ENCODE measurements at places on chromosomes 2 and 18.

- no peak for DNase-seq
Observed at GRCh38 chr2:11495844-11496681, 30.1 kb upstream of the E2F6 start.

DNA sequence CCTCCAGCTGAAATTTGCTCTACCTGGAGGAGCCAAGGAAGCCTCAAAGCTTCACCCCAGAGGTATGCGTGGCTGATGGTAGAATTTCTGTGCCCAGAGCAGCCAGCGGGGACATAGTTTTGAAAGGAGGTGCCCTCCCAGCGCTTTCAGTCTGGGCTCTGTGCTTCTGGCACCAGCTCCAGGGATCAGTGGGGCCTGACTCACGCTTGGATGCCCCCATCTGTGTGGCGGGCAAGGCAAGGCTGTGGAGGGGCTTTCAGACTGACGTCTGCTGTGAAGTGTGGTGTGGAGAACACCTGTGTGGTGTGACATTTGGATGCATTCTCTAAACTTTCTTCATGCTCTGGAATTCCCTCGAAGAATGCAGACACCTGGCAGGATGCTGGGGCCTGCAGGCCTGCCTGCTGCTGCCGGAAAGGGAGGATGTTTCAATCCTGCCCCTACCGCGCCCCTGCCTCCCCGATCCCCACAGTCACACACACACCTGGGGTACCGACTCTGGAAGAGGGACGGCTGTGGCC, 84.1 kb downstream of the CTIF start:
- no peak for DNase-seq

DNA sequence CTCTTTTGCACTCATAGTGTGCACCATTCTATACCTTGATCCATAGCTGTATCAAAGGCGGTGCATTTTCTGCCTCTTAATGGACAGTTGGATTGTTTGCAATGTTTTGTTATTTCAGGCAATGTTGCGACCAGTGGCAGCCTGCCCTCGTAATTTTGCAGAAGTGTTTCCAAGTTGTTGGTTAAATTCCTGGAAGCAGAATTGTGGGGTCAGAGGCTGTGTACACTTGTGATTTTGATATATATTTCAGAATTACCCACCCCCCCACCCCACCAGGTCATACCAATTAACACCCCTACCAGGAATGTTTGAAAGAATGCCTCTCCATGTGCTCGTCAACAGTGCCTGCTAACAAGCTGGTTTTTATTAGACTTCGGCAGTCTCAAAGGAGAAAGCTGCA, 32.4 kb upstream of the IL1R1 start:
- DNase-seq = no peak

- DNase-seq = no peak
Observed at GRCh38 chr2:114699423-114699944, 257.0 kb downstream of the DPP10 start.

- peak; percentile 57 for DNase-seq
Observed at GRCh38 chr2:11746807-11747459, 501 bp downstream of the LPIN1 start.

GRCh38 chr2:39607538-39608262, 58.0 kb upstream of the TMEM178A start:
- no peak for DNase-seq

DNA sequence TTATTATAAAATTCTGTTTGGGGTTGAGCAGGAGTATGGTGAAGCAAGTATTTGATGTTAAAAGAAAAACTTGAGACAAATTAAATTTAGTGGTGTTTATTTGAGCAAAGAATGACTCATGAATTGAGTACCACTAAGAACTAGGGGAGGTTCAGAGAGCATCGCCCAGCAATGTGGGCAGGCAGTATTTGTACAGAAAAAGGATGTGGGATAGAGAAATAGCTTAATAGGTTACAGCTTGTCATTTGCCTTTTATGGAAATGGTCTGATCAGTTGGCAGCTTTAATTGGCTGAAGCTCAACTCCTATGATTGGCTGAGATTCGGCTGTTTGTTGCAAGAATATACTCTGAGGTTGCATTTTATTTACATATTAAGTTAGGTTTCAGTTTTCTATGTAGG, 68.2 kb downstream of the LRATD1 start:
- no peak for DNase-seq

DNA sequence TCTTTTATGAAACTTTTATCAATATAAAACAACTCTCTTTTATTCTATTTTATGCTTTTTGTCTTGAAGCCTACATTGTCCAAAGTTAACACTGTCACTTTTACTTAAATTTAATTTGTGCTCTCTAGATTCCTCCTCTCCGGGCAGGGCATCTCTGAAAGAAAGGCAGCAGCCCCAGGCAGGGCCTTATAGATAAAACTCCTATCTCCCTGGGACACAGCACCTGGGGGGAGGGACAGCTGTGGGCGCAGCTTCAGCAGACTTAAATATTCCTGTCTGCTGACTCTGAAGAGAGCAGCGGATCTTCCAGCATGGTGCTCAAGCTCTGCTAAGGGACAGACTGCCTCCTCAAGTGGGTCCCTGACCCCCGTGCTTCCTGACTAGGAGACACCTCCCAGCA, 447.7 kb upstream of the FANCL start:
- no peak for DNase-seq

DNA sequence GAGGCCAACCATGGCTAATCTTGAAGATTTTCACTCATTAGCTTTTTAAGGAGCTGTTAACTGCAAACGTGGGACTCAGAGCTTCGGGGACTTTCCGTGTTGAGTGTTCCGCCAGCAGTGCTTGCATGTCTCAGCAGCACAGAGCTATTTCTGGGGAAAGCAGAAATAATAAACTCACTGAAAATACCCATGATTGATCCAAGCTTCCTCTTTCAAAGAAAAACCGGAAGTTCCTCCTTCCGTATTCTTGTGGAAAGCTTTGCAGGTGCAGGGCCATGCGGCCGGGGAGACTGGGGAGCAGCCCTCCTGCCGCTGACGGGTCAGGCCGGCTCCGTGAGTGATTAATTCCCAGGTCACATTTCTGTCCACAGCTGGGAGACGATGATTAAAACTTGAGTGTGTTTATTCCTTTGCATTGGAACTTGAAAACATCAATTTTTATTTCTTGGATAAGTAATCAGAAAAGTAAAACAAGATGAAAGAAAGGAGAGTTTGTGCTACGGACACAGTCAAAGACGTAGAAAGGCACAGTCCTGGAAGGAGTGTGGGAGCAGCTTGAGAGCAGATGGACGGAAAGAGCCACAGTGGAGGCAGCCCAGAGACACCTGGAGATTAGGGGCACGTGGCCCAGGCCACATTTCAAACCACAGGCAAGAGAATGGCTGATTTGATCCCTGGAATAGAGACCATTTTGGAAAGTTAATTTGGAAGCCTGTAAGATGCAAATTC, 54.2 kb upstream of the CTDP1 start:
- DNase-seq = no peak

GRCh38 chr2:216044883-216045486, 31.6 kb upstream of the MREG start:
- no peak for DNase-seq

GRCh38 chr2:73516033-73516432, 126.2 kb downstream of the NAT8 start:
- no peak for DNase-seq

GRCh38 chr2:71974846-71975245, 172.8 kb downstream of the CYP26B1 start:
- DNase-seq = no peak

- no peak for DNase-seq
Observed at GRCh38 chr2:162473-163382, 101.1 kb downstream of the SH3YL1 start.

DNA sequence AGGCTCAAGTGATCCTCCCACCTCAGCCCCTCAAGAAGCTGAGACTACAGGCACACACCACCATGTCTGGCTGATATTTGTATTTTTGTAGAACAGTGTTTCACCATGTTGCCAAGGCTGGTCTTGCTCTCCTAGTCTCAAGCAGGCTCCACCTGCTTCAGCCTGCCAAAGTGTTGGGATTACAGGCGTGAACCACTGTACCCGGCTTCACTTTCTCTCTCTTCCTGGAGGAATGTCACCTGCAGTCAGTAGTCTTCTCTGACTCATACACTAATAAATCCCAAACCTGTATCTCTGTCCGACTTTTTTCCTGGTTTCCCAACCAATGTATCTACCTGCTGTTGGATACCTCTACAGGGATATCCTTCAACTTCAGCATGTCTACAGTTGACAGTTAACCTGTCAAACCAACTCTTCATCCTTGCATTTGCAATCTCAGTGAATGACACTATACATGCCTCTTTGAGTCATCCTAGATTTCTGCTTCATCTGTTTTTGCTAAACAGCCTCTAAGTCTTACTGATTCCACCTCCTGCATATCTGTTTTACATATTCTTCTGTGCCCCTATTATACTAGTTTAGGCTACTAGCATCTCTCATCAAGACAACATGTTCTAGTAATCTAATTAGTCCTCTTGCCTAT, 54.5 kb downstream of the RBBP8 start:
- DNase-seq = no peak

DNA sequence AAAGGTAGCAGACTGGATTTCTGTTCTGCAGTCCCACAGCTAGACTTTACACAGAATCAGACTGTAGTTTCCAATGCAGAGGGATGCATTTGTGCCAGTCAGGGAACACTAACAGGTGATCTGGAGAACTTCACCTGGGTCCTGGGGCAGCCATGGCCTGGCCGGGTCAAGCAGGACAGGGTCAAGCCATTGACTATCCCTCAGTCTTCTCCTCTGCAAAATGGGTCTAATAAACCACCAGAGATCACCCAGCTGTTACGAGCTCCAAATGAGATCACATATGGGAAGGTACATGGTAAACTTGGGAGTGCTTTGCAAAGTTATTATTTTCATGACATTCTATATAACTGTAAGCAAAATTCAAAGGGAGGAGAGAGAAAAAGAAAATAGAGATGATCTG, 294.1 kb downstream of the CDCA7 start:
- DNase-seq = no peak

- DNase-seq = no peak
Observed at GRCh38 chr2:191274413-191274815, 29.2 kb downstream of the MYO1B start.

DNA sequence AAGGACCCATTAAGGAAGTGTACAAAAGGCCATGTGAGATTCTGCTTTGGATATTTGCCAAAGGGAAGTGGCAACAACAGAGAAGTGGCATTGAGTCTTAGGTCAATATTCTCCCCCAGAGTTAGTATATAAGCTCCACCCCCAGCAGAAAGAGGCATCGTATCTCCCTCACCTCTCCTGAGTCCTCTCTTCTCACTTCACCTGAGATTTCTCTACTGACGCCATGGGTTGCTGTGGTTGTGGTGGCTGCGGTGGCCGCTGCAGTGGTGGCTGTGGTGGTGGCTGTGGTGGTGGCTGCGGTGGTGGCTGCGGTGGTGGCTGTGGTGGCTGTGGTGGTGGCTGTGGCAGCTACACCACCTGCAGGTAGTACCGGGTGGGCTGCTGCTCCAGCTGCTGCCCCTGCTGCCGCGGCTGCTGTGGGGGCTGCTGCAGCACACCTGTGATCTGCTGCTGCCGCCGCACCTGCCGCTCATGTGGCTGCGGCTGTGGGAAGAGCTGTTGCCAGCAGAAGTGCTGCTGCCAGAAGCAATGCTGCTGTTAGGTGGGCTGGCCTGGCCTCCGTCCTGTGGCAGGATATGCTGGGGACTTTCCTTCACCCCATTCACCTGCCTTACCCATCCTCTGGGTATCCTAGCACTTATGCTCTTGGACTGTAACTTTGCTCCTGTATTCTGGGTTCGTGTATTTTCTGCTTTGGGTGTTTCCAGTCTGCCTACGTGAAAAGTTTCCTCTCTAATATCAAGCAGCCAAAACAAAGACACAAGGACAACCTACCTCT, 5.9 kb downstream of the SCYGR3 start:
- peak; percentile 66 for DNase-seq

- no peak for DNase-seq
Observed at GRCh38 chr2:220432645-220433044, 805.2 kb downstream of the SLC4A3 start.

GRCh38 chr2:12534646-12535263, 182.0 kb upstream of the TRIB2 start:
- no peak for DNase-seq

GRCh38 chr2:129375632-129376425, 603.6 kb upstream of the RAB6C start:
- no peak for DNase-seq

GRCh38 chr18:79211844-79212243, 142.7 kb downstream of the ATP9B start:
- DNase-seq = no peak

DNA sequence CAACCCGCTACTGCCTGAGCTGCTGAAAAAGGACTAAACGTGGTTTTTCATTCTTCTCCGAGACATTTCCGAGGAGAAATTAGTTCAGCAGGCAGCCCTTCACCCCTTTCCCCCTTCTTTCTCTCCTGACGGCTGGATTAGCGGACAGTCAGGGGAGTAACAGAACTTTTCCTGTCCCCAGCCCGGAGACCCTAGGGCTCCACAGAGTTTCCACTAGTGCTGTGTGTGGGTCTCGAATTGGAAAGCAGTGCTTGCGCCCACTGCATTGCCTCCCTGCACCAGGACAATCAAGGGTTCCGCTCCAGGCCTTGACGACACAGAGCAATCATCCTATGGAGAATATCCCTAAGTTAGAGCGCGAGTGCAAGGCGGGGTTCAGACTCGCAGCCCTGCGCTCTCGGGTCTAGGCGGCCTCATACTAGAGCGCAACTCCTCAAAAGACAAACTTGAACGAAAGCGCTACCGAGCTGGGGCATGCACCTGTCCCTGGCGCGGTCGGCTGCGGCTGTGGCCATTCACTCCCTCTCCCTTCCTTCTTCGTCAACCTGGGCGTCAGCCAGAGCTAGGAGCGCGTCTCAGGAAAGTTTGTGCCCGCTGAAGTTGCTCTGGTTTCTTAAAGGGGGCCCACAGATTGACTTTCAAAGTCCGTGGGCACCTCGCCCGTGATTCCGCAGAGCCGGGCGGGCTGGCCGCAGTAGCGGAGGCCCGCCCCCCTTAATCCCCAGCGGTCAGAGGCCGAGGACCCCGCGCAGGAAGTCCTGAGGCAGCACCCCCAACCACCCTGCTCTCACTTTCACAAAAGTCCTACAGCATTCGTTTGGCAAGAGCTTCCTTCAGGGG, 801 bp downstream of the OSR1 start:
- no peak for DNase-seq

DNA sequence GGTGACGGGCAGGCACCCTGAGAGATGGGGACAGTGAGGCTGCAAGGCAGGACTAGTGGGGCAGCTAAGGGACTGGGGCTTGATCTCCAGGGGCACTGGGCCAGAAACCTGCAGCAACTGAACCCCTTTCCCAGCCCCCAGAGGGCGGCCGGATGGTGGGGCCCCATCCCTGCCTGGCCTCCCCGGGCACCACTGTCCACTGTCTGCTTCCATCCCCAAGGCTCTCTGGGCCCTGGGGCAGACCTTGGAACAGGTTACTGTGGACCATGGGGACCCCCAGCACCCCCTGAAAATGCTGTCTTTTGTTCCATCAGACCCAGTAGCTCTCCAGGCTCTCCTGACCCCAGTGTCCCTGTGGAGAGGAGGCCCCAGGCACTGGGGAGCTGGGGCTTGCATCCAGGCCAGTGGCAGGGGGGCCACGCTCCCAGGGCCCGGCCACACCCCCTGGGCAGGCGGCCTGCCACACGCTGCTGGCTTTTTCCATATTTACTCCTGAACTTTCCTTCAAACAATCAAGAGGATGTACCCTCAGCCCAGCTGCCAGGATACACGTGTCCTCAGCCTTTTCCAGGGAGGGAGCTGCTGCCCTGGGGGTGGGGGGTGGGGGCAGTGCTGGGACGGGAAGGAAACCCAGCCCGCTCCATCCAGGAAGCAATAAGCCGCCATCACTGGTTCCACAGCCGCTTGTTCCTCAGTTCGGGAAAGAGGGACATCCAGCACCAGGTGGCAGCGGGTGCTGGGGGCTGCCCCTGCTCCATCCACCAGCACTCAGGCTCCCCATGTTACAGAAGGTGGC, 102.3 kb upstream of the ODC1 start:
- no peak for DNase-seq
